ENCODE measurements at places on chromosomes 5 and 9. TPM values are rescaled to one million over a fixed set of nuclear protein-coding genes. Genes with fewer than 3 reads are reported as not detected.

The C5orf24 gene
- total RNA-seq: 32.3 TPM

The S100Z gene
- total RNA-seq: 2.6 TPM

The HK3 gene
- total RNA-seq: 0.33 TPM

The CDC20B gene
- total RNA-seq: 0.18 TPM

The QRFP gene
- not detected for total RNA-seq

The LHX3 gene
- total RNA-seq: 0.08 TPM

The CARTPT gene
- total RNA-seq: not detected

The GADD45G gene
- 40.0 TPM for total RNA-seq

The PLEKHG4B gene
- total RNA-seq: not detected

The SEMA6A gene
- total RNA-seq: 0.13 TPM

The ZNF484 gene
- total RNA-seq: 12.7 TPM

GRCh38 chr9:36149197-36149596 lies 12.7 kb downstream of the GLIPR2 start:
- no peak for DNase-seq

- no peak for DNase-seq
Observed at GRCh38 chr9:79858508-79858907, 286.7 kb downstream of the TLE4 start.

GRCh38 chr9:21680590-21680989 lies 121.8 kb upstream of the MTAP start:
- DNase-seq: no peak

- DNase-seq: no peak
Observed at GRCh38 chr5:174073122-174073660, 27.7 kb downstream of the NSG2 start.

- DNase-seq: no peak
Observed at GRCh38 chr9:19130436-19130835, 3.1 kb upstream of the PLIN2 start.

DNA sequence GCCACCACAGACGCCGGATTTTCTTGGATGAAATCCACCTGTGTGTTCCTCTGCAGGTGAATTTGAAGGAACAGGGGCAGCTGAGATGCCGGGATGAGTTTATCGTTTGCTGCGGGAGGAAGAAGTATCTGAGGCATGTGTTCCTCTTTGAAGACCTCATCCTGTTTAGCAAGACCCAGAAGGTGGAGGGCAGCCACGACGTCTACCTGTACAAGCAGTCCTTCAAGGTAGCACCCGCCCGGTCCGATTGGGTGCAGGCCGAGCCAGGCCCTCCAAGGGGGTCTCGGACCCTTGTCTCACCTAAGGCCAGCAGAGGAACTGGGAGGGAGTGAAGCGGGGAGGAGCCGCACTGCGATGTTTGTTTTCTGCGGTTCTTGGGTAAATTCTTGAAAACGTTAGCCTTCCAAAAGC lies 18.4 kb upstream of the LRRC14B start:
- DNase-seq: no peak

DNA sequence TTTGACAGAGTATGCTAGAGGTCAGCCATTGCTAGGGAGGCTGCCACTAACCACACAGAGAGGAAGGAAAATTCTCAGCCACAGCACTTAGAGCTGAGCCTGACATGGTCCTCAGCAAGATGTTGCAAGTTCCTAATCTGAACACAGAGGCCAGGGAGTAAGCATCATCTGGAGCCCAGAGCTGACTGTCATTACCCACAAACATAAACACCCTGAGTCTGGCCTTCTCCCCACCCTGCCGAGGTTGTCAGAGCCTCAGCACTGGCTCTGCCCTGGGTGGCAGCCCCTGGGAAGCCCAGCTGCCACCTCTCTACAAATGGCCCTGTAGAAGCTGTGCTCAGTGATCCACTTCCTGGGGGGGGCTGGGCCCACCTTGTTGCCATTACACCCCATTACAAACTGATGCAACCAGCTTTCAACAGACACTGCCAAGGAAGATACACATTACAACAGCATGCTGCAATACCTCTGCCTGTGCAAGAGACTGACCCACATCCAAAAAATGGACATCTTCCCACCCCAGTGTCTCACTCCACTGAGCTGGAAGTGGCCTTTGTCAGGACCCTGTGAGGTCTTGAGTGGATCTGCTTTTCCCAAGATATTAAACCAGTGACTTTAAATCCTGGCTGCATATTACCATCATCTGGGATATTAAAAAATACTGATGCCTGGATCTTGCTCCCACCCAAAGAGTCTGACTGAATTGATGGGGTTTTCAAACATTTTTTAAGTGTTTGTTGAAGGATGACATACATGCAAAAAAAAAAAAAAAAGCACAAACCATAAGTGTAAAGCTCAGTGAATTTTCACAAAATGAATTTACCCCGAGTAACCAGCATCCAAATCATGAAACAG lies 33.0 kb downstream of the IRF1 start:
- peak; percentile 63 for DNase-seq

GRCh38 chr5:15261269-15261995 lies 238.5 kb upstream of the FBXL7 start:
- no peak for DNase-seq

DNA sequence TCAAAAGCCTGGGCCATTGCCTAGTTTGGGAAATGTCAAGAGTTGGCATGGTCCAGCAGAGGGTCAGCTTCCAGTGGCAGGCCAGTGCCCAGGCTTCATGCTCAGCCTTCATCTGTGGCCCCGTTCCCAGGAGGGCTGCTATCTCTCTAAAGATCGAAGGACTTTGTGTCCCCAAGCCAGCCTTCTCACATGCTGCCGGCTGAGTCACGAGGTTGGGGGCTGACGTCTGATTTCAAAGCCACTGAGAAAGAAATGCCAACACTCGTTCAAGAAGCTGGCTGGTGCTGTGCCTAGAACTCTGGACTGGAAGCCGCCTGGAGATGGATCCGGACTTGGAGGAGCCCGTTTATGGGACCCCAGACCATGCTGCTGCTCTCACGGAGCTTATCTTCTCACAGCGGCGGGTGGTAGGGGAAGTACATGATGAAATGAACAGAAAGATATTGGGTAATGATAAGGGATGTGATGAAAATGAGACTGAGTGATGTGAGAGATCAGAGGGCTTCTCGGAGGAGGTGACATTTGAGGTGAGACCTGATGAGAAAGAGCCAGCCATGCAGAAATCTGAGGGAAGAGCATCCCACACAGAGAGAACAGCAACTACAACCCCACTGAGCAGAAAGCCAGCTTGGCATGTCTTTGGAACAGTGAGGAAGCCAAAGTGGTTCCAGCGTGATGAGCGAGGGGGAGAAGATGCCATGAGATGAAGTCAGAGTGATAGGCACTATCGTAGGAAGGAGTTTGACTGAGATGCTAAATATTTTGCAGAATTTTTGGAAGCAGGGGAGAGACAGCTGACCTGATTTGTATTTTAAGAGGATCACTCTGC lies 54.9 kb upstream of the BOD1 start:
- no peak for DNase-seq

DNA sequence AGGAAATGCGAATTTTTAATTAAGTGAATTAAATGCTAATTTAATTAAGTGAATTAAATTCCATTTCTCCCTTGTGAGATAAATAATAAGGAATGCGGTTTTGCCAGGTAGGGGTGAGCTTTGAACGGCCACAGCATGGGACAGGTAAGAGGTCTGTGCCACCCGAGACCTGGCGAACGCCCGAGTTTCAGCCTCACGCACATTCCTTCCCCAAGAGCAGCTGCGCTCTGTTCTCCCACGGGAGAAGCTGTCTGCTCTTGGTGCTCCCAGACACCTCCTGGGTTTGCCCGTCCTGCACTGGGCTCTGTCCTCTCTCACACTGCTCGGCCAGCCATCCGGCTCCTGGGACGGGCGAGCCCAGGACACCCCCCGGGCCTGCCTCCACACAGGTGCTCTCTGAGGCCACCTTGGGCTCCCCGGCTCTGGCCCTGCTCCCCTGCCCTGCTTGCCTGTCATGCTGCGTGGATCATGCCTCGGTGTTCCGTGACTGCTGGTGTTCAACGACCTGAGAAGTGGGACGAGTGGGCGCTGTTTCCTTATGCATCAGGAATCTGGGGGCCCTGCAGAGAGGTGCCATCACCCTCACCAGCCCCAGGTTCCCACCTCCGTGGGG lies 13.7 kb upstream of the CAMSAP1 start:
- no peak for DNase-seq

DNA sequence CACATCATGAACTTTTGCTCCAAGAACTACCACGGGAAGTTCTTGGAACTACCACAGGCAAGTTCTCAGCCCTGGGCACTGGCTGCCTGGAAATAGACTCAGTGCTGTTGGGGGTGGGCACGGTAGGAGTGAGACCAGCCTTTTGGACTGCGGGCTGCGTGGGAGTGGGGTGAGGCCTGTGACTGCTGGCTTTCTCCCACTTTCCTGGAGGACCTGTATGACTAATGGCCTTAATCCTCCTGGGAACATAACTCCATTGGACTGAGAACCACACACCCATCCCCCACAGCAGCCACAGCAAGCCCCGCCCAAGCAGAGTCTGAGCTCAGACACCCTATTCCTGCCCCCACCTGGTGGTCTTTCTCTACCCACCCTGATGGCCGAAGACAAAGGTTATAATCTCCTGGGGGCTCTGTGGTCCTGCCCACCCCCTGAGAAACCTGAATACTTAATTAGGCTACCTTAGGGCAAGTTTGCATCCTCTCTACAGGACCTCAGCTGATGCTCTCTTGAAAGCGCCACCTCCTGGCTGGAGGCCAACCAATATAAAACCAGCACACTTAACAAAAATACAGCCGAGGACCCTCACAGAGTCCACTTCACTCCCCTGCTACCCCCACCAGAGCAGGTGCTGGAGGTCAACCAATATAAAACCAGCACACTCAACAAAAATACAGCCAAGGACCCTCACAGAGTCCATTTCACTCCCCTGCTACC lies 112.6 kb downstream of the CACNA1B start:
- DNase-seq: peak; percentile 8

GRCh38 chr5:17184588-17184987 lies 32.8 kb upstream of the BASP1 start:
- DNase-seq: no peak

- no peak for DNase-seq
Observed at GRCh38 chr5:141779503-141779973, 97.5 kb upstream of the ARAP3 start.

- DNase-seq: no peak
Observed at GRCh38 chr5:113450929-113451328, 16.1 kb upstream of the TSSK1B start.

GRCh38 chr5:139862803-139863202 lies 67.2 kb downstream of the PSD2 start:
- DNase-seq: no peak

GRCh38 chr9:35732800-35733541 lies 505 bp downstream of the CREB3 start:
- no peak for DNase-seq

DNA sequence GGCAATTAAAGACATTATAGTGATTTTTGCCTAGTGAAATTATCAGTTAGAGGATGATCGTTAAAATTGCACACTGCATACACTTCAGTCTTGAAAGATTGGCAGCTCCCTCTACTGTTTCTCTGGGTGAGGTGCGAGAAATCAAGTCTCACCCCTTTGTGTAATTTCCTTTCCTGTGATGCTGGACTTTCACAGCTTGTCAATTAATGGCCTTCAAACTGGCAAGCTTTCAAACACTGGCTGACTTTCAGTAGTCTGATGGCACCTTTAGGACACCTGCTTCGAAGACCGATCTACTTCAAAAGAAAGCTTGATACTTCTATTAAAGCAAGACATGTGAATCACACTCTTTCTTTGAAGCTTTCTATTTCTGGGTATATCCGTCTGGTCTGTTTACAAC lies 706.7 kb upstream of the PTPRD start:
- DNase-seq: no peak

- DNase-seq: no peak
Observed at GRCh38 chr5:96292582-96293247, 140.3 kb downstream of the PCSK1 start.

DNA sequence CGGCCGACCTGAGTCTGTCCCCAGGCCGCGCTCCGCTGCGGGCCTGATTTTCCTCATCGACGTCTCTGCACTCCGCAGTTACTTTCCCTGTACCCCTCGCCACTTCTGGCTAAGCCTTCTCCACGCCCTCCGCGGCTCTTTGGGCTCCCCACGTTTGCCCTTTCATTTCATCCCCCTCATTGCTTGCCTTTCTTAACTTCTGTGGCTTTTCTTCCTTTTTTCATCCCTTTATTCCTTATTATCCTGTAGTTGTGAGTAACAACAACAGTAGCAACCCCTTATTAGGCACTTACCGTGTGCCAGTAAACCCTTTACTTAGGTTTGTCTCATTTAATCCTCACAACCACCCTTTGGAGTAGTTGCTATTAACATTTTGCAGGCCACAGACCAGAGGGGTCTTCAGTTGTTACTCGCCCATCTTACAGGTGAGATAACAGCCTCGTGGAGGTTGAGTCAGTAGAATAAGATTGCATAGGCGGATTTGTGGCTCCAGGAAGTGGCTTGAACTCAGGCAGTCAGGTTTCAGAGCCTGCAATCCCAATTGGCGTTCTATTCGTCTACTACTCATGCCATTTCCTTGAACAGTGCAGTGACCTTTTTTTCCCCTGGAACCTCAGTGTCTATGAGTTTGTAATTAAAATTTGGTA lies 724 bp downstream of the TCERG1 start:
- DNase-seq: peak; percentile 46

GRCh38 chr5:128011339-128011738 lies 72.2 kb upstream of the SLC12A2 start:
- no peak for DNase-seq

GRCh38 chr5:73633060-73633459 lies 7.1 kb downstream of the ARHGEF28 start:
- no peak for DNase-seq

DNA sequence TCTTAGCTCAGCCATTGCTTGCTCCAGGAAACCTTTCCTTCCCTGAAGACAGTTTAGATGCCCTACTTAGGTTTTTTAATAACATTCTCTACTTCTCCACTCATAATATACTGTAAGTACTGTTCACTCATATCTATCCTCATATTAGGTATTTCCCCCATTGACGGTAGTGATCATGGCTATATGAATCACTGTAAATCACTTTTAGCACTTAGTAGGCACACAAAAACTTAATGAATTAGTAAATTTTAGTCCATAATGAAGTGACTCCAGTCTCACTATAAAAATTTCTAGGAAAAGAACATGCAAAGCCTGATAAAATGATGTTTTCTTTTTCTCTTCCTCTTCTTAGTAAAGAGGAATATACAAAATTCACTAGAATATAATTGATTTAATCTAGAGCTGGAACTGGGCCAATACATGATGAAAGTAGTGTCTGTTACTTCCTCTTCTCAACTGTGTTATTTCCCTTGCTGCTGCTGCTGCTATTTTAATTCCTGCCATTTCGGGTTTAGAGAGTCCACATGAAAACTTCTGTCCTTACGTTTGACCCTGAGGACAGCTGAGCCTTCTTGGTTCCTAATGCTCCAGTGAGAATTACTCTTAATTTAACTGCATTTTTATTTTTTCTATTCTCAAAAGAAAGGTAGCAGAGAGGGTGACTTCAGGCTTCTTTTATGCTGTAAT lies 73.5 kb downstream of the LNPEP start:
- no peak for DNase-seq

DNA sequence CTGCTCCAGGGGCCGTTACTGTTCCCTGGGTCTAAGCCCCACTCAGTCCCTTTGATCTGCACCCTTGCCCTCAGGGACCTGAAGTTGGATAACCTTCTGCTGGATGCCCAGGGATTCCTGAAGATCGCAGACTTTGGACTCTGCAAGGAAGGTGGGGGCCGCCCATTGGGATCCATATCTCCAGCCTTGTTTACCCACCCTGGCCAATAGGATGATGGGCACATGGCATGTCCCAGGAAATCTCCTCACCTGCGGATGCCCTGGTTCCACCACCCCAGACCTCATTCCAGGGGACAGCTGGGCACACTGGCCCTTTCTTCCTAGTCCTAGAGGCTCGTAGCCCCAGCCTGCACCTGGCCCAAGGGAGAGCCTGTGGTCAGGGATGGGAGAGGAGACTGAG lies 5.5 kb downstream of the ZDHHC12 start:
- DNase-seq: no peak

GRCh38 chr9:21709464-21710058 lies 92.9 kb upstream of the MTAP start:
- peak; percentile 61 for DNase-seq

All from activated CD4-positive, alpha-beta memory T cell treated with anti-CD3 and anti-CD28 coated beads, Interleukin-2, amount 10 ng/mL, durations not matched to agents 7 days and 5 days (primary cell).